ENCODE measurements at places on chromosomes 16 and 17.
A peak's percentile ranks its signal among the peaks of the same experiment; 100 is the strongest.

GRCh38 chr17:51434434-51435170 is 174.3 kb downstream of the UTP18 start:
- DNase-seq: no peak

DNA sequence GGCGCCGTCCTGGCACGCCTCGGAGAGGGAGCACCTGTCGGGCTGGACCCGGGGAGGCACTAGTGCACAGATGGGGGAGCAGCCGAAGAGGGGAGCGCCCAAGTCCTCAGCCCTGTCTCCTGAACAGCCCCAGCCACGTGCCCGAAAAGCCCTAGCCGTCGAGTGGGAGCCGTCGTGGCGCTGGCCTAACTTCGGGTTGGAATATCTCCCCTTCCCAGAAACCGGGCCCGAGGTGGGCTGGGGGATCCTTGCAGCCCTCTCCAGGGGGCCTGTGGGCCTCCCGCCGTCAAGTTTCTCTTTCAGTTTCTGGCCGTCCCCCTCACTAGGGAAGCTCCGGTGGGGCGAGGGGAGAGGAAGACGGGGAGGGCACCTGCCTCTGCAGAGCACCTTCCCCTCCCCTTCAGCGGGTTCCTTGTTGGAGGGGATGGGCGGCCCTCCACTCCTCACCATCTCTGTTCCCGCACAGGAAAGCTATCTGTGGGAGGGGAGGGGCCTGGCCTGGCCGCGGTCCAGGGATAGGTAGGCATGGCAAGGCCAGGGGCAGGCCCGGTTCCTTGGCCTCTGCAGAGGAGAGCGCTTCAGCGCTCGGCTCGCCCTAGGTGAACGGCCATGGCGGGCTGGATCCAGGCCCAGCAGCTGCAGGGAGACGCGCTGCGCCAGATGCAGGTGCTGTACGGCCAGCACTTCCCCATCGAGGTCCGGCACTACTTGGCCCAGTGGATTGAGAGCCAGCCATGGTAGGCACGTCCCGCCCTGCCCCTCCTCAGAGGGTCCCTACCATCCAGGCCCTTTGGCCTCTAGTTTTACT is 709 bp downstream of the STAT5A start:
- DNase-seq: peak; percentile 53

DNA sequence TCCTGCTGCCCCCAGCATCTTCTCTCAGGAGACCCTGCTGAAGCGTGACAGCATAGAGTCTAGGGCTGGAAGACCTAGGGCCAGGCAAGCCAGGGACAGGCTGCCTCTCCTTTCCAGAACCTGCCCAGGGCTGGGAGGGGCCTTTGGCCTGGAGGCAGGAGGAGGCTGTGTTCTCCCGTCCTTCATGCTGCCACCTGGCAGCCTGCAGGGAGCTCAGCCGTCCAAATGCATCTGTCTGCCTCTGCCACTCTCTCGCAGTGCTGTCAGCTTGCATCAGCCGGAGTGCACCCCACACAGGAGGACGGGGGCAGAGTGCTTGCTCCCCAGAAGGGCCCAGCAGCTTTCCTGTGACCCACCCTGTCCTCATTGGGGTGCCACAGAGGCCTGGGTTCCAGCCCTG is 31.3 kb downstream of the ARHGAP23 start:
- no peak for DNase-seq

- no peak for DNase-seq
These were observed 9.1 kb downstream of the TSC2 start for GRCh38 chr16:2056681-2057407.

DNA sequence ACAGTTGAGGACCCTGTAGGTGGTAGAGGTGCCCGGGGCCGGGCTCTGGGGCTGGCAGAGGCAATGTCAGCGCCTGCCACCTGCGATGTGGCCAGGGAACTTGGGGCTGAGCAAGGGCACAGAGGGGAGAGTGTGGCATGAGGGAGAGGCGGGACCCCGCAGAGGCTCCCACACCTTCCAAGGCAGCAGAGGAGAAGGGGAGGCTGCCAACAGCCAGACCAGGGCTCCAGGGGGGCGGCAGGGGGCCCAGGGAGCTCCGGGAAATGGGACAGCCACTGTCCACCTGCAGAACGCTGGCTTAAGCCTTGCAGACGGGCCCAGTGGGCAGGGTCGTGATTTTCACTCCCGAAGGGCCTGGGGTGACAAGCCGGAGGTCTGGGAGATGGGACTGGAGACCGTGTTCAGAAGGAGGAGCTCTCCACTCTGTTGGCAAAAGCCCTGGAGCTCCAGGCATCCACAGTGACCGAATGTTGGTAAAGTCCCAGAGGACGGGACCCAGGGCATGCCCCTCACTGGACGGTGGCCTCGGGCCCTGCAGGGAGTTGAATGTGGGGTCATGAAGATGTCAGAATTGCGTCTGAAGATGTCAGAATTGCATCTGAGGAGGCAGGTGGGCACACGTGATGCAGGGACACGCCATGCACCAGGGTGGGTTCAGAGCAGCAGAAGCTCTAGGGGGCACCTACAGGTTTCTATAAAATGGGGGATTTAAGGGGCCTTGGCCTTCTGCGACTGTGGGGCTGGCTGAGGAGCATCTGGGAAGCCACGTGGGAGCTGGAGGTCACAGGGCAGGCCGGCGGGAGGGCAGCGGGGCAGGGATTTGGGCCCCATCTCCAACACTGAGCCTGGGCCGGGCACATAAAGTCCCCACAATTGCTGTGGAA is 18.6 kb downstream of the CD7 start:
- DNase-seq: no peak

DNA sequence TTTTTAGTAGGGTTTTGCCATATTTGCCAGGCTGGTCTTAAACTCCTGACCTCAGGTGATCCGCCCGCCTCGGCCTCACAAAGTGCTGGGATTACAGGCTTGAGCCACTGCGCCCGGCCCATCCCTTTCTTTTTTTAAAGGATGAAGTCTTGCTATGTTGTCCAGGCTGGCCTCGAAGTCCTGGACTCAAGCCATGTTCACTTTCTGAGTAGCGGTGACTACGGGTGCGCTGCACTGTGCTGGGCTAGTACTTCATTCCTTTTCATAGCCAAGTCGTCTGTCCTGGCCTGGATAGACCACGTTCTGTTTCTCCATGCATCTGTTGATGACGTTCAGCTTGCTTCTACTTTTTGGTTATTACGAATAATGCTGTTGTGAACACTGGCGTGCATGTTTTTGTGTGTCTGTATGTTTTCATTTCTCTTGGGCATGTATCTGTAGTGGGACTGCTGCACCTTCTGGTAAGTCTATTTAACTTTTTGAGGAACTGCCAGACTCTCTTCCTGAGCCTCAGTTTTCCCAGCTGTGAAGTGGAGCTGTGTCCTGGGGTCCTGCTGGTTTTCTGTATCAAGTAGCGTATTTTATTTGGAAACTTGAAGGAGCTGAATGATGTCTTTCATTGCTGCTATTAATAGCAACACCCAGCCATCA is 40.0 kb upstream of the GSE1 start:
- DNase-seq: no peak

DNA sequence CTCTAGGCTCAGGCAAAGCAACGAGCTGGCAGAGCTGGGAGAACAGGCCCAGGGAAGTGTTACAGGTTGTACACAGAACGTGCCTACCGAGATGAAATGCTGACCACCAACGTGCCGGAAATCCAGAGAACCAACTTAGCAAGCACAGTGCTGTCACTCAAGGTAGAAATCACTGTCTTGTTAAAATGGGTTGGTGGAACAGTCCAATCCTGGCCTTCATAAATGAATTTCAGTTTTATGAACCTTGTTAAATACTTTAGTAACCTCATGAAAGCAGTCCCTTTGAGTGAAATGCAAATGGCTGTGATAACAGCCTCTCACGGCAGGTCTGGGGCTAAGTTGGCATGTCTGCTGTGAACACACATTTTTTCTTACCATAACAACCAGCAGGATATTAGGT is 29.0 kb downstream of the ETV4 start:
- no peak for DNase-seq

DNA sequence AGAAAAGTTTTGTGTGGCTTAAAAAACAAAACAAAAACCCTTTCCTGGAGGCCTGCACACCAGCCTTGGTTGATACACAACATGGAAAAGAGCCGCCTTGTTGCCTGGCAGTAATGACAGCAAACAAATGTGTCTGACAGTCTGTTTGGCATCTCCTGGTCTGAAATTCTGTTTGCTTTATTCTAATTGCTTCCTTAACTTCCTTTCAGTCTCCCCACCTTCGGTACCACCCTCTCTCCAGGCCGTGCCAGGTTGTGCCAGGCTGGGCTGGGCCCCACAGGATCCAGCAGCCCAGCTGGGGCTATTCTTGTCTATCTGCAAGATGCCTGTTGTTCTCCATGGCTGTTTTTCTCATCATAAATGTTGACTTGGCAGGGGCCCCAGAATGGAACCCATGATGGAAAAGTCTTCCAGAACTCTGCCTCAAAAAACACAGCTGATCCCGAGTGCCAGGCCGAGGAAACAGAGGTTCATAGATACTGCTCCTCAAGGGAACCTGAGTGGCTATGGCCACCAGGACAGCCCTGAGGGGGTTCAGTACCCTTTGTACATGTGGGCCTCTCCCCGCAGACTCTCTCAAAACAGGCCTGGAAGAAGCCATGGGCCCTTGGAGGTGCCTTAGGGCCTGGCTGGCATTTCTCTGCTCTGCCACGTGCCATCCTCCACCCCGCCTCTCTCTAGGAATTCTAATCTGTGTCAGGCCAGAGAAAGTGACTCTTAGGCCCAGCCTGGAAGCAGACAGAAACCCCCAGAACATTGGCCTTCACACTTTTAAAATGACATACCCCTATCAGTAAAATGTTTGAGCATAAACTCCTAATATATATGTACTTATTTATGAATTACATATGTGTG is 50.5 kb downstream of the YPEL2 start:
- DNase-seq: no peak

DNA sequence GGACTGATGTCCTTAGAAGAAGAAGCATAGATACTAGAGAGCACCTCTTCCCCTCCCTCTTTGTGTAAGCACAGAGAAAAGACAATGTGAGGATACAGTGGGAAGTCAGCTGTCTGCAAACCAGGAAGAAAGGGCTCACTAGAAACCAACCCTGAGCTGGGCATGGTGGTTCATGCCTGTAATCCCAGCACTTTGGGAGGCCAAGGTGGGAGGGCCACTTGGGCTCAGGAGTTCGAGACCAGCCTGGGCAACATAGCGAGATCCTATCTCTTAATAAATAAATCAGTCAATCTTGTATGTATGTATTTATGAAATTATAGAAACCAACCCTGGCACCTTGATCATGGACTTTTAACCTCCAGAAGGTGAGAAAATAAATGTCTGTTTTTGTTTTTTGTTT is 118.3 kb downstream of the NPIPB5 start:
- no peak for DNase-seq

DNA sequence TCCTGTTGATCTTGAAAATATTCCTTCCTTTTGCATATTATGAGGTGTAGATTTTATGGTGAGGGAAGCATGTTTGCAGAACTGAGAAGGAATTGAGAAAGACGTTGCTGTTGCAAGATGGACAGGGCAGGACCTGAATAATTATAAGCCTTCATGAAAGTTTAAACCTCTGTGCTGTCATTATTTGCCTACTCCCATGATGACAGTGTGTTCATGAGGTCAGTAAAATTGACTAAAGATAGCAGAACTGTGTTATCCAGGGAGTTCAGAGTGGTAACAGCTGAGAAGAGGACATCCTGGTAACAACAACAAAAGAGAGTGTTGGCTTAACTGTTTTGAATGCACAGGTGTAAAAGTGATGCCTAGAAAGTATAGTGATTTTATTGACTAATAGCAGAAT is 45.3 kb upstream of the HLF start:
- no peak for DNase-seq

GRCh38 chr16:88192601-88193000 is 190.2 kb upstream of the ZNF469 start:
- DNase-seq: no peak

GRCh38 chr17:59851439-59852375 is 41.0 kb downstream of the TUBD1 start:
- DNase-seq: no peak

- DNase-seq: no peak
These were observed 19.9 kb upstream of the PHKG2 start for GRCh38 chr16:30728321-30728720.

GRCh38 chr17:39937447-39937846 is 9.9 kb downstream of the LRRC3C start:
- DNase-seq: no peak

GRCh38 chr16:79074541-79074940 is 526.0 kb downstream of the MAF start:
- no peak for DNase-seq

DNA sequence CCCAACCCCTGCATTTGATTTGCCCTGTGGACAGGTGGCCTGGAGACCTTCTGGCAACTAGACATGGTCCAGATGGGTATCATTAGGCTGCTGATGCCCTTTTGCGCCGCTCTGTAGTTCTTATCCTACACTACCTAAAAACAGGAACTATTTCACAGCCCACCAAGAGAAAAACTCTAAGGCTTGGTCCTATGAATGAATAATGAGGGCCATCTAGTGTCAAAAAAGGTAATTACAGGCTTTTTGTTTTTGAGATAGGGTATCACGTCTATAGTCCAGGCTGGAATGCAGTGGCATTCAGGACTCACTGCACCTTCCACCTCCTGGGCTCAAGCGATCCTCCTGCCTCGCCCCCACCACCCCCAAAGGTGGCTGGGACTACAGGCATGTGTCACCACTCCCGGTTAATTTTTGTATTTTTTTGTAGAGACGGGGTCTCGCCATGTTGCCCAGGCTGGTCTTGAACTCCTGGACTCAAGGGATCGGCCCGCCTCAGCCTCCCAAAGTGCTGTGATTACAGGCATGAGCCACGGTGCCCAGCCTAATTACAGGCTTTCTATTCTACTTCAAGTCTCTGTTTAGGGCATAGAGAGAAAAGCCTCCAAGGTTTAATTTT is 20.9 kb downstream of the COIL start:
- DNase-seq: no peak

- no peak for DNase-seq
These were observed 13.5 kb upstream of the CBX4 start for GRCh38 chr17:79852748-79853147.

DNA sequence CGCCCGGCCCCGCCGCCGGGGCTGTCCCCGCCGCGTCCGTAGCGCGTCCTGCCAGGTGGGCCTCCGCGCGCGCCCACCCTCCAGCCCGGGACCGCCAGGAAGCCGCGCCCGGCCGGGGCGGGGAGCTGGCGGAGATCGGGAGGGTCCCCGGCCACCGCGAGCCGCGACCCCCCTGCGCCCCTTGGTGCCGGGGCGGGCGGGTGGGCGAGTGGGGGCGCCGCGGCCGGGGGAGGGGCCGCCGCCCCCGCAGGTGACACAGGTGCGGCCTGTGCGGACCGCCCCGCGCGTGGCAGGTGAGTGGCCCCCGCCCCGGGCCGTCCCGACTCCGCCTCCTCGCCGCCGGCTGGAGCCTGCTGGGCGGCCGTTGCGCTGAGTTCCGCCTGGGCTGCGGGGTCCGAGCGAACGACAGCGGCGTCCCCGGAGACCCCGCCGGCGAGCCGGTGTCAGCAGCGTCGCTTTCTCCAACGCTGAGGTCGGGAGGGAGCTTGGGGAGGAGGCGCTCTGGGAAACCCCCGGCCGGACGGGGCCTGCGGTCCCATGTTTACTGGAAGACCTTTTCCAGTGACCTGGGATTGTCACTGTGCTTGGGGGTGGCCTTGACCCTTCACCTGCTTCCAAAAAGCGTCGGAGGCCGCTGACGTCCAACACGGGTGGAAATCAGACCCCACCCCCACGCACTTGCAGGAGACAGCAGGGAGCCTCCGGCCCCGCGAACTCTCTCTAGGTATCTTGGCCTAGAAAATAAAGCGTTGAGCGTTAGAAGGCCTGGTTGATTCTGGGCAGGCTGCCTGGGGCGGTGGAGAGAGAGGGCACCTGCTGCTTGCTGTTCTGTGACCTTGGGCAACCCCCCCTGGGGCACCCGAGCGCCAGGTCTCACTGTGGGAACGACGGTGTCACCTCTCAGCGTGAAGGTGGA is 542 bp downstream of the KLHL36 start:
- peak; percentile 17 for DNase-seq
